Activated naive CD8-positive, alpha-beta T cell treated with anti-CD3 and anti-CD28 coated beads for 36 hours (primary cell): ENCODE measurements at places on chromosomes 13 and 19.

DNA sequence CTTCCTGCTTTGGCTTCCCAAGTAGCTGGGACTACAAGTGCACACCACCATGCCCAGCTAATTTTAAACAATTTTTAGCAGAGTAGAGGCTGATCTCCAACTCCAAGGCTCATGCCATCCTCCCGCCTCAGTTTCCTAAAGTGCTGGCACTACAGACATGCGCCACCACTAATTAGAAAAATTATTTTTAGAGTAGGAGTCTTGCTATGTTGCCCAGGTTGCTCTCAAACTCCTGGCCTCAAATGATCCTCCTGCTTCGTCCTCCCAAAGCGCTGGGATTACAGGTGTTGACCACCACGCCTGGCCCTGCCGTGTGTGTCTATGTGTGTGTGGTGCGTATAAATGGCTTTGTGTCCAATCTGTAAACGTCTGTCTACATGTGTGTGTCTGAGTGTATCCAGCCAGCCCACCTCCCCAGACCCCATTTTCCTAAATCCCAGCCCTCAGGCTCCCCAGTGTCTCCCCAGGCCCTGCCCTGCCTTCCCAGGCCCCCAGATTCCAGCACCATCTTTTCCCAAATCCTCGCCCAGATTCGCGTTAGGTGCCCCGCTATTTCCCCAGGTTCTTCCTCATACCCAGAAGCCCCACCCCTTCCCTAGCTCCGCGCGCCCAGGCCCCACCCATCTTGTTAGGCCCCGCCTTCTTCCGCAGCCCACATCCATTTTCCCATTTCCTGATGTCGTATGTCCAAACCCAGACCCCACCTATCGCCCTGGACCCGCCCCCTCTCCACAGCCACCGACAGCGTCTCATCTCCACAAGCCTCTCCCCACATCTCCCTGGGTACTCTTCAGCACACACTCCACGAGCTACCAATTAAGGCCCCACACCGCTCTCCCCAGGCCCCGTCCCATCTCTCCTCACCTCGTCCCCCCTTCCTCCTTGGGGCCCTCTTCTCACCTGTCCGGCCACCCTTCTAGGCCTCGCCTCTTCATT lies 24.9 kb downstream of the SLC8A2 start:
- DNase-seq = peak; percentile 35

GRCh38 chr19:34365463-34366401 lies 736 bp downstream of the GPI start:
- no peak for DNase-seq

DNA sequence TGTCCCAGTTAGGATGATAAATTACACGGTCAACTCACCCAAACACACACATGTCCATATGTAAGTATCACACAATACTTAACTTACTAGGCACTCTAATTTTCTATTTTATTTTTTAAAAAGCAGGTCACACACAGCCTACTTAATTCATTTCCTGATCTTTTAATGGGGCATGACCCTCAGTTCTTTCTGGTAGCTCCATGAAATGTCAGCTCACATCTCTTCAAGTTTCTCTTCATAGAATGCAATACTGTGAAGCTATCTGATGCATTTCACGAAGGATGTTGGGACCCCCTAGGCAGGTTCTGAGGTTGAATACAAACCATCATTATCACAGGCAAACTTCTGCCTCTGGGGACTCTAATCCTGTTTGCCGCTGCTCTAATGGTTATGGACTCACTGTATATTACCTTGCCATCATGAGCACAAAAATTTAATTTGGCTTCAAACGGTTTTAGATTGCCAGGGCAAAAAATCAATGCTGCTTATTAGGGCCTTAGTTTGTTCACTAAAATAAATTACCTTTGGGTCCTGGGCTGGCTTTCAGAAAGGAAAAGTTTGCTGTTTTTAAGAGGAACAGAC lies 16.1 kb upstream of the DHRS12 start:
- DNase-seq = no peak

DNA sequence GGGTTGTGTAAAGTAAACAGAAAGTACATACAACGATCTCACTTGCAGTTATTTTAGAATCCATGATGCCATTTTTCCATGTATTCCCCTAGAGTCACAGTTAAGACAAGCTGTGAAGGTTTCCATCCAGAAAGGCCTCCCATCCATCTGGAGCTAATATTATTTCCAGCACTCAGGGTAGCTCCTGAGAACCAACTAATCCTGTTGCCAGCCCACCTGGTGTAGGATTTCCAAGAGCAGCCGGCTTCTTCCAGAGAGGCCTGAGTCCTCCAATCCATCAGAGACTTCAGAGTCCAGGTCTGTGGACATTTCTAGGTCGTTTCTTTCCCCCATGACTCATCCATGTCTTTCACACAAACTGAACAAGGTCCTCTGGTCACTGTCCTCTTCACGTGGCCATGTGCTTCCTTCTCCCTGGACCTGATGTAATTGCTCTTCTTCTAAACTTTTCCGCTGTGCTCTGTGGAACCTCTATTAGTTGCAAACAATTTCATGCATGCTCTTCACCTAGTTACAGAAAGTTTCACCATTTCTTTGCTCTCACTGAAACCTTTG lies 270.3 kb upstream of the TMTC4 start:
- no peak for DNase-seq

- peak; percentile 56 for DNase-seq
These were observed 1.4 kb downstream of the ING1 start for GRCh38 chr13:110714797-110715394.

- DNase-seq = peak; percentile 33
These were observed at the start of gene PRR36 for GRCh38 chr19:7874076-7874896. TSS of gene PRR36 (minus strand) at chr19:7874390. CDS start at chr19:7873689, 701 bp downstream.

- no peak for DNase-seq
These were observed 20.1 kb upstream of the MRI1 start for GRCh38 chr19:13744174-13744573.

DNA sequence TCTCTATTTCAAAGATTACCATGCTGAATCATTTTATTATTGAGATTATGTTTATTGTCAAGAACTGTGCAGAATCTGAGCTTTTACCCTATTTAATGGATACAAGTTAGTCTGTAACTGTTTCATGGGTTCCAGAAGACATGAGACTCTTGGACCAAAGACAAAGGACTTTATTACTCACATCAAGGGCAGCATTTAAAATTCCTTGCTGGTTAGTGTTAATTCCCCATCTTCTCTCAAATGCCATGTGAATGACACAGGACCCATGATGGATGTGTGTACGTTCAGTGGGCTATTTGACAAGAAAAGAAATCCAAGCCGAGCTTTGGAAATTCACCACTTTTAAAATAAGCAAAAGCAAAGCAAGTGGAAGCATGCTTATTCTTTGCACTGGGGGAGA lies 139.9 kb downstream of the PCDH20 start:
- DNase-seq = no peak

GRCh38 chr19:15390814-15391213 lies 11.2 kb upstream of the AKAP8 start:
- DNase-seq = no peak

GRCh38 chr13:111922086-111922485 lies 144.9 kb upstream of the SOX1 start:
- DNase-seq = no peak

GRCh38 chr13:57631596-57632275 lies at the start of gene PCDH17:
TSS of gene PCDH17 (plus strand) at chr13:57631744. CDS start at chr13:57632547, 803 bp downstream.
- DNase-seq = no peak

GRCh38 chr19:13505164-13505695 lies 1.0 kb downstream of the CACNA1A start:
- DNase-seq = no peak

DNA sequence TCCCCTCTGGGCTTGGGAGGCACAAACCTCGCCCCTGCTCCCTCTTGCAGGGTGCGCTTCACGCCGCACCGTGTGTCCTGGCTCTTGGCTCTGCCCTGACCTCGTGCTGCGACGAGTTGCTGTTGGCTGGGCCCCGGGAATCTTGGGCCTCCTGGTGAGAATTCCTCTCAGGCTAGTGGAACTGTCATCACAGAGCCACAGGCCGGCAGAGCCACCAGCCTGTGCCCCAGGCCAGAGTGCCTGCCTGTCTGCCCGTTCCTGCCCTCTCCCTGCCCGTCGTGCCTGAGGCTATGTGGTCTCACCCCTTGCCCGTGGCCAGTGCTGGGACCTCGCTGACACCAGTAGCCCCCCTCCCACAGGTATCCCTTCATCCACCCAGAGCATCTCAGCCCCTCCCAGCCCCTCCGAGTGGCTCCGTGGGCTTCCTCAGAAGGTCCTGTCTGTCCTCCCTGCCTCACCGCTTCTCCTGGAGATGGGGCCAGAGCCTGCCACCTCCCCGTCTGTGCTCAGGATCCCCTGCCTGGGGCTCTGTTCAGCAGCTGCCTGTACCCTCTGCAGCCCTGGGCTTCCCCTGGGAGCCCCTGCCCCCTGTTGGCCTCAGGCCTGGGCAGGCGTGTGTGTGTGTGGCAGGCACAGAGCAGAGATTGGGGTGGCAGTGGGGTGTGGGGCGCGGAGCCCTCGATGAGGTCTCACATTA lies 13.3 kb downstream of the NDUFB7 start:
- DNase-seq = no peak

DNA sequence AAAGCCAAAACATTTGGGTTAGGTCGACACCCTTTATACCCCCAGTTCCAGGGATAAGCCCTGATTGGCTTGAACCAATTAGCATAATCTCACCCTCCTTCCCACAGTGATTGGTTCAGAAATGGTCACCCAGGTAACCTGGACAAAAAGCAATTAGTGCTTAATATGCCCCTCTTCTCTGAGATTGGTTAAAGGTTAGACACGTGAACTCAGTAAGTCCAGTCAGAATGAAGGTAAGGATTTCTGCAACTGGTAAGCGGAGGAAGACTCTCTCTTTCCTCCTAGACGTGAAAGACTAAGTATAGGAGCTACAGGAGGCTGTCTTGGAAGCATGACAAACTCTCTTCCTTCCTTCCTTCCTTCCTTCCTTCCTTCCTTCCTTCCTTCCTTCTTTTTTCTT lies 1.3 kb upstream of the PNMA8C start:
- no peak for DNase-seq

DNA sequence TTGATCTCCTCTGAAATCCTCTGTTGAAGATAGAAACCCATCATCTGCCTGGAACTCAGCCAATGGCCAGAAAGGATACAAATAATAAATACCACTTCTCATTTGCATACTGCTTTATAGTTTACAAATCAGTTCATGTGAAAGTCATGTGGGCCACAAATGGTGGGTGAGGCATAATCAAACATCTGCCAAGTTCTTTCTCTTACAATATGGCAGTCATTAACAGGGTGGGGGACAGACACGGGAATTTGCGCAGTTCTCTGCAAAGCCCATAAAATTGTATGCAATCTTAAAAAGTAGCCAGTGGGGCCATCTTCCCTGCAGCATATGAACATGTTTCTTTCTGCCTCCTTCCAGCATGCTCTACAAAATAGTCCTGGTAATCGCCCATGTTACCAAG lies 59.6 kb downstream of the NUFIP1 start:
- DNase-seq = no peak

- DNase-seq = no peak
These were observed 361.5 kb downstream of the OXGR1 start for GRCh38 chr13:96632536-96633320.

- no peak for DNase-seq
These were observed 67.8 kb upstream of the ZDHHC20 start for GRCh38 chr13:21526707-21527540.

GRCh38 chr19:3575260-3575741 lies 2.6 kb downstream of the HMG20B start:
- no peak for DNase-seq

- DNase-seq = peak; percentile 14
These were observed 65.3 kb upstream of the ZNF681 start for GRCh38 chr19:23823952-23824389.

- DNase-seq = no peak
These were observed 4.0 kb downstream of the ZNF331 start for GRCh38 chr19:53541971-53542370.

DNA sequence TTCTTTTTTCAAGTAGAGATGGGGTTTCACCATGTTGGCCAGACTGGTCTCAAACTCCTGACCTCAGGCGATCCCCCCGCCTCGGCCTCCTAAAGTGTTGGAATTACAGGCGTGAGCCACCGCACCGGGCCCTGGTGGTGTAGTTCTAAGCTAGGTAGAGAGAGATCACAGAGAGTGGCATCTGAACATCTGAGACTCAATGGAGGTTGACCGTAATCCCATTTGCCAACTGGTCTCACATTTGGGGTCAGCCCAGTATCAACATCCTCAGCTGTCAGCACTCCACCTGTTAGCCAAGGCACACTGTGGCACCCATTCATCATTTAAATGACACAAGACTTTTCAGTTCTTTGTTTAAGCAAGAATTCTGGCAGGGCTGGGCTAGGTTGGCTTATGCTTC lies 8.1 kb downstream of the SELENOW start:
- DNase-seq = no peak

DNA sequence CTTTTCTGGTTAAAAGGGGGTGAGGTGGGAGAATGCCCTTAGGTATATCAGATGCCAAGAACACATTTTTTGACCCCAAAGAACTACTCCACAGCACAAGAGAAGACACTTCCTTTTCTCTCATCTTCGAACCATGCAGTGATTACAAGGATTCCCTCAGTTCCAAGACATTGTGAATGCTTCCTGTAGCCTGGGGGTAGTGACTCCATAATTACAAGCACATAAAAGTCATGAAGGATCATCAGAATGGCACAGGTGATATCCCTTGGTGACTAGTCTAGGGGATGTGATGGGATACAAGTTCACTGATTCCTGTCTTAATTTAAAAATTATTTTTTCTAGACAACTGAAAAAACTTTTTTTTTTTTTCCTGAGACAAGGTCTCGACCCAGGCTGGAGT lies 78.0 kb downstream of the ZC3H13 start:
- no peak for DNase-seq

GRCh38 chr13:95156208-95156607 lies 145.0 kb downstream of the ABCC4 start:
- no peak for DNase-seq

- no peak for DNase-seq
These were observed 5.3 kb downstream of the SLITRK5 start for GRCh38 chr13:87676254-87677042.

GRCh38 chr13:31749929-31750328 lies 10.6 kb downstream of the RXFP2 start:
- no peak for DNase-seq

- no peak for DNase-seq
These were observed 21.0 kb upstream of the RNF17 start for GRCh38 chr13:24742977-24743376.

- peak; percentile 57 for DNase-seq
These were observed 5.5 kb upstream of the ADAMTS10 start for GRCh38 chr19:8615813-8616596.
